ENCODE measurements at places on chromosomes 7 and 10.

- DNase-seq, result no peak
Measured at GRCh38 chr7:55387062-55387965, 22.2 kb downstream of the LANCL2 start.

DNA sequence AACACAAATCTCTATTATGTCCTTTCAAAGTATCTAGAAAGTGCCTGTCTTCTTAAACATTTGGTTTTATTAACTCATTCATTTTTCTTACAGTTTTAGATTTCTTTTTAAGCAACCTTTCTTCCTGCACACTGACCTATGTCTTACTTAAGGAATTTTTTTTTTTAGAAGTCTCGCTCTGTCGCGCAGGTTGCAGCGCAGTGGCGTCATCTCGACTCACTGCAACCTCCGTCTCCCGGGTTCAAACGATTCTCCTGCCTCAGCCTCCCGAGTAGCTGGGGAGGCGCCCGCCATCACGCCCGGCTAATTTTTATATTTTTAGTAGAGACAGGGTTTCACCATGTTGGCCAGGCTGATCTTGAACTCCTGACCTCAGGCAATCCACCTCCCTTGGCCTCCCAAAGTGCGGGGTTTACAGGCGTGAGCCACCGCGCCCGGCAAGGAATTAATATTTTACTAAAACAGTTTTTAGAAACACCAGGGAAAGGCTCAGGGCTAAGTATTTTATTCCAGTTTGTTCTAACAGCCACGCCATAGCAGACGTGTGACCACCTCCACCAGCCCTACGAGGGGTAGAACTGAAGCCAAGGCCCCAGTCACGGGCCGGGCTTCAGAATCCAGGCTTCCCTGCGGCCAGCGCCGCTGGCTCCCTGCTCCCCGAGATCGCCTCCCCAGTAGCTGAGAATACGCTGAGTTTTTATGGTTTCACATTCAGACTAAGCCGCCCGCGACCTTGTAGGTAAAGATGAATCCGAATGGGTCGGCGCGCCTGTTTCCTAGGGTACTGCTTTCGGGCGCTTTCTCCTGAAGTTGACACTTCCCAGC is 941 bp upstream of the LUC7L2 start:
- peak; percentile 19 for DNase-seq

- DNase-seq, result no peak
Measured at GRCh38 chr10:90417029-90417428, 440.8 kb downstream of the HTR7 start.

DNA sequence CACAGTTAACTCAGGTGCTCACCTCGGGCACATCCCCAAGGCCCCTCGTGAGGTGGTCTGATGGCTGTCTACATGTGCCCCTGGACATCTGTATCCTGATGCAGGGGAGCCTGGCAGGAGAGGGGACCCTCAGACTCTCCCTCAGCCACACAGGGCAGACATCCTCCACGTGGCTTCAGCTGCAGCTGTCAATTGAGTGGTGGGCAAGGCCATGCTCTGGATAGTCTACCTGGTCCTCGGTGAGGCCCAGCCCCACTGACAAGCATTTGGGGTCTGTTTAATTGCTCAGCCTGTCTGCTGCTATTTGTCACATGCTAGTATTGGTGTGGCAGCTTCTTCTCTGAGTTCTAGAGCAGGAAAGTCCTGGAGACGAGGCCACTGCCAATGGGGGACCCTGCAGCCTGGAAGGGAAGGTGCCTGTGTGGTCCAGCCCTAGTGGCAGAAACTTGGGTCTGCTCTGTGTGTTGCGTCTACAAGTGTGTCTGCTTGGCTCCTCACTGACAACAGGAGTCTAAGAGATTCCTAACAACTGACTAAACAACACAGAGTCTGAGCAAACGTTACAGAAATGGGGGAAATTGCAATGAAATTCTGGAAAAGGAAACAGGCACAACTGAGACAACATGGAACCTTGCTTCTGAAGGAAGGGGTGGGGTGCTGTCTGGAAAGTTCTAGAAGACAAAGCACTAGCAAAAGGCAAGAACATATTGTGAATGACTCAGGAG is 59.3 kb upstream of the IGFBP3 start:
- DNase-seq, result no peak

DNA sequence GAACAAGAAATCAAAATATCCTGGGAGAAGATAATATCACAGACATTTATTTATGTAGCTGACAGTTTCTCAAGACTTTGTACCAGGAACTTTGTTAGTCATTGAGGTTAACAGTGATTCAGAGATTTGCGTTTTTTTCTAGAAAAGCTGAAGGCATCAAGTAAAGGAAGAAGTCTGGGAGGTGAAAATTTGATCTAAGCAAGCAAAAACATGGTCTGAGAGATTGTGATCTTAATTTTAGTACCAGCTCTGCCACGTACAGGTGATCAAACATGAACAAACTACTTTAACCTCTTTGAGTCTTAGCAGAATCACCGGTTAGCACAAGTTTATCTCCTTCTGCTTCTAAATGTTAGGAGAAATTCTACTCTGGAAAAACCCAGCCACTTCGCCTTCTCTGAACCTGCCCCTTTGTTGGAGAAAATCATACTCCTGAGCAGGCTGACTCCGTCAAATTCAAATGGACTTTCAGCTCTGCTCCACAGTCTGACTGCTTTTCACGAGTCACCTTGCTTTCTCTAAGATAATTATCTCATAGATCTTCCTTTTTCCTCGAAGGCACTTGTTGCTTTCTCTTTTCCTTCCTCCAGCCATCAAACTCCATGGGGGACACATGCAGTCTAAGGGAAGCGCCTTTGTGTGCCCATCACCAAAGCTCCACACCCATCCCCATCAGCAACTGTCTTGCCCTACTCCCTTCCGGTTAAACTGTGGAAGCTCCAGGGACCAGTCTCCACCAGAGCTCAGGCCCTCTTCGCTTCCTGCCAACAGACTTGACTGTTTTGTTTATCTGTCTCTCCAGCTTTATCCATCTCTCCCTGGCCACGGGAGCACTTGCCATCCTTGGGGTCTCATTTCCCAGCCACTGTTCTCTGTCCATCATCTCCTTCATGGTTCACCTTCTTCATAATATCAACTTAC is 86.3 kb downstream of the PRKCQ start:
- DNase-seq, result no peak

DNA sequence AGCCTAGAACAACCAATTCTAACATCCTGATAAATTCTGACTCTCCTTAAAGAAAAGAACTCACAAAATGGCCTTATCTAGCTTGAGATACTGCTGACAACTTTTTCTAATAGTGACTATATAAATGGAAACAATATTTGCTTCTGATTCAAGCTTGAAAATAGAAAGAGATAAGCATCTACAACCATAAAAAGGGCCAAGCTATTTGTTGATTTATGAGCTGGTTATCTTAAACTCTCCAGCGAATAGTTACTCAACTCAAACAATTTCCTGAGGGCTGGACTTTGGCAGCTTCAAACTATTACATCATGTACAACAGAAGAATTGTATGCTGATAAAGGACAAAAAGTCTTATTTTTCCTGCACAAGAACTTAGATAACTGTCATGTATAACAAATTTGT is 4.6 kb downstream of the USP54 start:
- no peak for DNase-seq

- DNase-seq, result no peak
Measured at GRCh38 chr7:125563964-125564529, 634.4 kb upstream of the POT1 start.

DNA sequence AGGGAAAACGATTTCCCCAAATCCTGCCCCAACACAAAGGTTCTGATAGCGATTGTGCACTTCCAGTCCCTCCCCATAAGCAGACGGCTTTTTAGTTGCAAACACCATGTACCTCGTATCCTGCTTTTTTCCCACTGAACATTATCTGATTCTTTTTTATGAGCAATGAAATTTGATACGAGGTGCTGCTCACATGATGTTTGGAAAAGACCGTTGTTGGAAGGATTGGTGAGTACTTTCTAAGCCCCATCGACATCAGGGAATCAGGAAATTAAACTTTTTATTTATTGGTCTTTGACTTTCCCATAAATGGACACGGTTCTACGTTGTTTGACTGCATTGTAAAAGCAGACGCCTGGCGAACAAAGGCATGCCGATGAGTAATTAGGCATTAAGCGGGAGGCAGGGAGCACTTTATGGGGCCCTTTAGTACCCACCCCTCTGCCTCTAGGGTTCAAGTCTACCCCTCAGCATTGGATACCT is 49.4 kb downstream of the TEX36 start:
- DNase-seq, result no peak

Measured in stimulated activated CD4-positive, alpha-beta T cell treated with anti-CD3 and anti-CD28 coated beads, Interleukin-1b, Interleukin-23, amount 100 ng/mL, for 1 hour (primary cell).